Stimulated activated CD4-positive, alpha-beta T cell treated with anti-CD3 and anti-CD28 coated beads, Interleukin-4, amount 100 ng/mL, for 1 hour (primary cell): ENCODE measurements at places on chromosomes 1 and 21.

- no peak for DNase-seq
Measured at GRCh38 chr1:102851616-102852015, 256.7 kb downstream of the COL11A1 start.

- DNase-seq = no peak
Measured at GRCh38 chr1:159000625-159001024, 9.1 kb upstream of the IFI16 start.

GRCh38 chr21:21806711-21807597 lies 808.7 kb downstream of the NCAM2 start:
- DNase-seq = no peak

DNA sequence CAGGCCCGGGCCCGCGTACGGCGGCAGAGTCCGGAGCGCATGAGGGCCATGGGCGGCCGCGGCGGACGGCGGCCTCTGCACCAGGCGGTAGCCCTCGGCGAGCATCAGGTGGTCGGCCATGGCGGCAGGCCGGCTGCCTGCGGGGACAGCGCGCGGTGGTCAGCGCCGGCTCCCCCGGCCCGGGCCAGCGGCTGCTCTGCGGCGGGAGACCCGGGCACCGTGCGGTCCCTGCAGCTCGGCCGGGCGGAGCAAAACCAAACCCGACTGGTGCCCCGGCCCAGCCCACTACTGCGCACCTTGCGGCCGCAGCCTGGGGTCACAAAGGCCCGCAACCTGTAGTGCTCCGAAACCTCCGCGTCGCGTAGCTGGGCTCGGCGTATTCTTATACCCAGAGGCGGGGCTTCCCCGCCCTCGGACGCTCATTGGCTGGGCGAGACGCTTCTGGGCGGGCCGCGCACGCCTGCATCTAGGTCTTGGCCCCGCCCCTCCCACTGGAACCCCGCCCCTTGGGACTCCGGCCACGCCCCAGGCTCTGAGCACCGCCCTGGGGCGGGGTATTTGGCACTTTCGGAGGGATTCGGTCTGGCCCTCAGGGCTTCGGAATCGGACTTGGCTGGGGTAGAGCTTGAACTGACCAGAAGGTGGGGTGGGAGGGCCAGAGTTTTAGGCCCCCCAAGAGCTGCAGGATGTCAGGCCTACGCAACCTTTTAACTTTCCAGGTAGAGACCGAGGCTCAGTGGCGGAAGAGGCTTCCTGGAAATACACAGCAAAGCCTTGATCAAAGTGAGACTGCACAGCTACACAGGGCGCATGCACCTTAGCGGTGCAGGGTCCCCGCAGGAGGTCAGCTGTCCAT lies at the start of gene CITED4:
CITED4 (minus strand) TSS at position 356 of the 856 bp plus-strand sequence; CDS start at position 120, 236 bp downstream.
- DNase-seq = peak; percentile 94

DNA sequence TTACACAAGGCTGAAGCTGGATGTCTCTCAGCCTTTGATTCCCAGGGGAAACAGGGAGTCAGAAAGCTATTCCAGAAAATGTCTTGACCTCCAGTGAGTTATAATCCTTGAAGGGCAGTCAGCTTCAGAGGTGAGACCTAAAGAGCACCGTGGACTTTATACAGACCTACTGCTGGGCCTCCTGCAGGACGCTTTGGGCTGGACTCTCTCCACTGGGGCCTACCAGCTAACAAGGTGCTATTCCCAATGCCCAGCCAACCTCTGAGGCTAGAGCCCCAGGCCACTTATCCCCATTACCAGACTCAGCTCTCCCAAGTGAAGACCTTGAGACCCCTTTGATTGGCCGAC lies 6.6 kb downstream of the SETD4 start:
- no peak for DNase-seq
